ENCODE measurements at places on chromosomes 13 and 19.

DNA sequence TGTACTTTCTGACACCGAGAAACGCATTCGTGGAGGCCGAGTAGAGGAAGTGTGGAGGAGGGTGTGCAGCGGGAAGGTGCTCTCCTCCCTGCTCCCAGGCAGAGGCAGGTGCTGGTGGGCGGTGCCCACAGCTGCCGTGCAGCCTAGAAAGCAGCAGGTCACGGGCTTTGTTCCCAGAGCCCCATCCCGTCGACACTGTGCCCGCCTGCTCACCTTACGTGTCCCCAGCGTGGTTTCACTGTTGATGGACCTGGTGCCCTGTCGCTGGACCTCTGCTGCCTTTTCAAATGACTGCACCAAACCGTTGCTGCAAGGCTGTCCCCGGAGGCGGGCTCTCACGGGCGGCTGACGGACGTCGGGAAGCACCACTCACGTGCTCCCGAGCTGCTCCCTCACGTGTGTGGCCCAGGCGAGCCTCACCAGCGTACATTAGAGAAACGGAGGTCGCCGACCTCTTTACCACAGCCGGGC is 20.8 kb downstream of the PLEKHJ1 start:
- no peak for DNase-seq

GRCh38 chr19:10717356-10718204 is at the start of gene DNM2:
TSS of gene DNM2 (plus strand) at chr19:10718079. CDS start at chr19:10718243, 164 bp downstream.
- peak; percentile 100 for DNase-seq

DNA sequence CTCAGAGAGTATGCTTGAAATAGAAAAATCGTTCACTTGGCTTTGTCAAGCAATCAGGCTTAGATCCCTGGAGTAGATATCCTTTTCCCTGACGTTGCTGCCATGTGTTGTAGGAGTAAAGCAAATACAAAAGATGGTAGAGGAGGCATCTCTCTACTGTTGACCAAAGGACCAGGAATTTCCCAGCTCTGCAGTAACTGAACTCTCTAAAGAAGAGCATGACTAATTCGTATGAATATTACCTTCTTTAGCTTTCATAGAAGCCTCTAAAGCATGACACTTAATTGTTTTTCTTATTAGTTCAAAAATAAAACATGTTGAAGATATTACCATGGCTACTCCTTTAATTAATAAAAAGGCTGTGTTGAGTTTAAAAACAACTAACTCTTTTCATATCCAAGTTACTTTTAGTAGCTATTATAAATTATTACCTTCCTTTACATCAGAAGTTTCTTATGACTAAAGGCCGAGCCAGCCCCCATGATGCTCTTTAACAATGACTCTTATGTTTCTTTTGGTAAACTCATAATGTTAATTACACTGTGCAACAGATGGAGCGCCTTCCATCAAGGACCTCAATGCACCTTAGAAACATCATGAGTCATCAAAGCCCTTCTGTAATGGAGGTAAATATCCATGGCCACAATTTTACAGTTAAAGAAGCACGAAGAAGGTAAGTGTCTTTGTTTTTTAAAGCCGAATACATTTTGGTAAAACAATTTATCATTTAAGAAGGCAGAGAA is 352.4 kb downstream of the KLF5 start:
- DNase-seq = no peak

GRCh38 chr19:7682175-7682855 is 1.7 kb downstream of the TRAPPC5 start:
- DNase-seq = no peak

DNA sequence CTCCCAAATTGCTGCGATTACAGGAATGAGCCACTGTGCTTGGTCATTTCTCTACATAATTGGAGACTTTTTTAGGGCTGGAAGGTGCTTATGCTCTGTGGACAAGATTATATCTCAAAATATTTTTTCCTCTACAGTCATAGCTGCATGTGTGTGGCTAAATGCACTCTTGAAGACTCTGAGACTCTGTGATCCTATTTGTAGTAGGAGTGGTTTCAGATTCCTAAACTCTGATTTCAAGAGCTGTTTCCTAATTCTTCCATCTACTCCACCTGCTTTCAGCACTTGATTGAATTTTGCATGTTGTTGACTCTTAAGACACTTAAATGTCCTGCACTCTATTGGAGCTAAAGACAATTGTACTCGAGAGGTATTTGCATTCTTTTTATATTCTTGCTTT is 78.0 kb downstream of the KLF5 start:
- DNase-seq = no peak
